CD4-positive, alpha-beta T cell (primary cell): ENCODE measurements at places on chromosomes 13 and 19.

GRCh38 chr19:34480971-34481841 lies at the start of gene WTIP:
WTIP (plus strand) TSS chr19:34481758; CDS start chr19:34481975, 217 bp downstream.
- no peak for DNase-seq
- H3K4me1 ChIP-seq, result peaks cover 3% of the 10 kb centered on the region
- no peaks in the 10 kb centered on the region for H3K36me3 ChIP-seq
- H3K4me3 ChIP-seq, result no peak within 1 kb of the TSS

DNA sequence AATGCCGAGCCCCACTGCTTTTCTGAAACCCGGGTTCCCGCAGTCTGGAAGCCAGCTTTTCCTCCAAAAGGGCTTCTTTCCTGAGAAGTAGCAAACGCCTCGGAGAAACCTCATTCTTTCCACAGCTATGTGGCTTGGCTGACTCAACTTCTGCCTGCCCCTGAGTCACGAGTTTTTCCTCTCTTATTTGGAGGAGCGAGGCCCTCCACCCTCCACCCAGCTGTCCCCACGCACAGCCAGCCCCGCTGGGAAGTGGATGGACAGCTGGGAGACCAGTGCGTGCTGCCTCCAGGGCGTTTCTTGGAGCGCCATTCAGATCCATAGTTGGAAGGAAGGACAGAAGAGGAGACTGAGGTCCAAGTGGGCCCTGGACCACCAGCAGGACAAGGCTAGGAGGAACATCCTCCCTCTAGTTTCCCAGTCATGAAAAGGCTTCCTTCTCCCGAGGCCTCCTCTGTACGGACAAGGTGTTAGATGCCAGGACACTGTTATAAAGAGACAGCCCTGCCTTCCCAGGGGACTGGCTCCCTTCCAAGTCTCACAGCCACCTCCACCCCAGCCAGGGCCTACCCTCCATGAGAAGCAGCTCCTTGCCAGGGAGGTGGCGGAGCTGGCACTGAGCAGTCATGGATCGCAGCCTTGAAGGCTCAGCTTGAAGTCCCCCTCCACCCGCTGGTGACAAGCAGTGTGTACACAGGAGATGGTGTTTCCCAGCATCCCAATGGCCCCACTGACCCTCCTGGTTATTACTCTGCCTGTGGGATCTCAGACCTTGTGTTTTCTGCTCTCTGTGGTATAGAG lies 2.5 kb upstream of the PLEKHF1 start:
- peaks cover 40% of the 10 kb centered on the region for H3K4me1 ChIP-seq
- no peak for DNase-seq
- H3K4me3 ChIP-seq, result no peak overlapping the region
- H3K27me3 ChIP-seq, result no peaks in the 10 kb centered on the region

DNA sequence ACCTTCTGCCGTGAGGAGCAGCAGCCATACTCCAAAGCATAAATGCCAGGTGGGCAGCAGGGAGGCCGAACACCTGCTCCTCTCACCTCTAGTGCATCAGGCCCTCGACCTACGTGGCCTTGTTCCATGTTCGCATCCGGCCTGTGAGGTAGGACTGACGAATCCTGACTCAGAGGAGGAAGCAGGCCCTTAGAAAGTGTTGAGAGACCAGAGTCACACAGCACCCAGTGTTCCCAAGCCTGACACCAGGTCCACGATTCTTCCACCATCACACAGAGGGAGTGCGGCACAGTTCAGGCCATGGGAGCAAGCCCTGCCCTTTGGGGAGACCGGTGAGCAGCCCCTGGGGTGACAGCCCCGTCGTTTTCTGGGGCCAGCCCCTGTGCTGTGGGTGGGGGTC lies 14.7 kb downstream of the ATP12A start:
- peaks cover 10% of the 10 kb centered on the region for H3K27me3 ChIP-seq
- H3K4me3 ChIP-seq, result no peak overlapping the region
- peaks cover 6% of the 10 kb centered on the region for H3K4me1 ChIP-seq
- H3K27ac ChIP-seq, result no peak overlapping the region

DNA sequence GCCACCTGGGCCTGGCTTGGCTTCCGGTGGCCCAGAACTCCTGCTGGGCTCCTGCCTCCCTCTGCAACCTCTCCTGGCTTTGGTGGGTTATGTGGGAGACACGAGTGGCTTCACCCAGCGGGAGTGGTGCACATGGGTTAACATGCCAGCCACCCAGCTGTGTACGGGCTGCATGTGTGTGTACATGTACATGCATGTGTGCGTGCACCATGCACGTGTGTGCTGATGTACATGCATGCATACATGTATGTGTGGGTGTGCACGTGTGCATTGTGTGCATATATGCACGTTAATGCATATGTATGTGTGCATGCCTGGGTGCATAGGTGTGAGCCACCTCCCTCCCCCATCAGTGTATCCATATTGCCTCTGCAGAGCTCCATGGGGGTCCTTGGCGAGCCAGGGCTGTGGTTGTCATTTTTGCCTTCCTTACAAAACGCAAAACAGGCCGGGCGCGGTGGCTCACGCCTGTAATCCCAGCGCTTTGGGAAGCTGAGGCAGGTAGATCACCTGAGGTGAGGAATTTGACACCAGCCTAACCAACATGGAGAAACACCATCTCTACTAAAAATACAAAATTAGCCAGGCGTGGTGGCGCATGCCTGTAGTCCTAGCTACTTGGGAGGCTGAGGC lies 12.5 kb downstream of the GNA11 start:
- H3K4me1 ChIP-seq, result peaks cover 18% of the 10 kb centered on the region
- no peaks in the 10 kb centered on the region for H3K27me3 ChIP-seq
- H3K27ac ChIP-seq, result no peak overlapping the region
- no peaks in the 10 kb centered on the region for H3K36me3 ChIP-seq
- DNase-seq, result no peak

DNA sequence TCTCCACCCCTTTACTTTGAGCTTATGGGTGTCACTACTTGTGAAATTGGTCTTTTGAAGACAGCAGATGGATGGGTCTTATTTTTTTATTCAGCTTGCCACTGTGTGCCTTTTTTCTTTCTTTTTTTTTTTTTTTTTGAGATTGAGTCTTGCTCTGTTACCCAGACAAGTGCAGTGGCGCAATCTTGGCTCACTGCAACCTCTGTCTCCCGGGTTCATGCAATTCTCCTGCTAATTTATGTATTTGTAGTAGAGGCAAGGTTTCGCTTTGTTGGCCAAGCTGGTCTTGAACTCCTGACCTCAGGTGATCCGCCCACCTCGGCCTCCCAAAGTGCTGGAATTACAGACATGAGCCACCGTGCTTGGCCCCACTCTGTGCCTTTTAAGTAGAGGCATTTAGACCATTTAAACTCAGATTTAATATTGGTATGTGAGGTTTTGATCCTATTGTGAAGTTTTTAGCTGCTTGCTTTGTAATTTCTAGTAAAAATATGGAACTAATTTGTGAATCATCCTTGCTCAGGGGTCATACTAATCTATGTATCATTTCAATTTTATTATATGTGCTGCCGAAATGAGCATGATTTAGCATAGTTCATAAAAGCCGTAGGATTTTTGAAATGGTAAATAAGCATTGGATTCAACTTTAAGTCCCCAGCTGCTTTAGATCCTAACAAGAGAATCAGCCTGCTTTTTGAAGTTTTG lies 584.5 kb downstream of the SLITRK1 start:
- no peaks in the 10 kb centered on the region for H3K4me1 ChIP-seq
- no peak overlapping the region for H3K4me3 ChIP-seq
- H3K27ac ChIP-seq, result no peak overlapping the region
- no peaks in the 10 kb centered on the region for H3K27me3 ChIP-seq
- DNase-seq, result no peak
- no peaks in the 10 kb centered on the region for H3K36me3 ChIP-seq

- DNase-seq, result no peak
- no peak overlapping the region for H3K4me3 ChIP-seq
- peaks cover 33% of the 10 kb centered on the region for H3K27me3 ChIP-seq
- H3K36me3 ChIP-seq, result no peaks in the 10 kb centered on the region
These were observed 169.9 kb downstream of the USP12 start for GRCh38 chr13:27001705-27002104.

DNA sequence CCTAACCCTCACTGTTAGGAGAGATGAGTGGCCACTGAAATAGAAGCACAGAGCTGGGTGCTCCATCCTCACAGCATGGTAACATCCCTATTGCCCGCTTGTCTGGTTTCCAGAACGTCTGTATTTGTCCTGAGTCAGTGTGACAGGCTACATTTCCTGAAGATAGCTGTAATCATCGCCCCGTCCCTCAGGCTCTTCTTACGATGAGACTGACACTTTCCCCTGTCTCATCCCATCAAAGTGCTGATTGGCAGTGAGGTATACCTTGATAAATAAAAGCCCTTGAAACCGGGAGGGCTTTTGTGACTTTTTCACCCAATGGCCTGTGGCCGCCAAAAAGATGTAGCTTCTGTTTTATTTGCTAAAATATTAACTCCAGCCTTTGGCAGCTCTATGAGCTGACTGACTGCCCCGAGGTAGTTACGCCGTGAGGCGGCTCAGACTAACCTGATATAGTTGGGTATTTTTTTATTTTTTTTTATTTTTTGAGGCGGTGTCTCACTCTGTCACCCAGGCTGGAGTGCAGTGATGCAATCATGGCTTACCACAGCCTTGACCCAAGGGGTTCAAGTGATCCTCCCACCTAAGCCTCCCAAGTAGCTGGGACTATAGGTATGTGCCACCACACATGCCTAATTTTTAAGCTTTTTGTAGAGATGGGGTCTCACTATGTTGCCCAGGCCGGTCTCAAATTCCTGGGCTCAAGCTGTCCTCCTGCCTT lies 5.7 kb upstream of the LRRC4B start:
- H3K4me1 ChIP-seq, result no peaks in the 10 kb centered on the region
- no peak for DNase-seq

DNA sequence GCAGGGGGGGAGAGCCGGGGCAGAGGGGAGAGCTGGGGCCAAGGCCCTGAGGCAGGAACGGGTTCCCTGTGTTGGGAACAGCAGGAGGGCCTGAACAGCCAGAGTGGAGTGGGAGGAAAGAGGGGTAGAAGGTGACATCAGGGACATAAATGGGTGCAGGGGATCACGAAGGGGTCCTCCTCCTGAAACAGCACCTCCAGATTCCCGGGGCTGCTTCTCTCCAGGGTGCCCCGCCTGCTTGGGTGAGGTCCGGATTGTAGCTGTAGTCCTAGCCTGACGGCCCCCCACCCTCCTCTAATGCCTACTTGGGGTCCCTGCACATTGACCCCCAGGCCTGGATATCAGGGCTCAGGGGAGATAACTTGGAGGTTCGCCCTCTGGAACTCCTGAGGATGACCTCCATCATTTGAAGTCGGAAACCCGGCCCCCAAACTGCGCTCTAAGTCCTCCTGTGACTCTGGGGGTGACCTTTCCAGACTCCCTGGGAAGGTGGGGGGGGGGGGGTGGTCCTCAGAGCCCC lies 473 bp upstream of the SCN1B start:
- peak overlapping the region; percentile 42 for H3K4me3 ChIP-seq
- H3K4me1 ChIP-seq, result peaks cover 15% of the 10 kb centered on the region
- H3K36me3 ChIP-seq, result peaks cover 23% of the 10 kb centered on the region

DNA sequence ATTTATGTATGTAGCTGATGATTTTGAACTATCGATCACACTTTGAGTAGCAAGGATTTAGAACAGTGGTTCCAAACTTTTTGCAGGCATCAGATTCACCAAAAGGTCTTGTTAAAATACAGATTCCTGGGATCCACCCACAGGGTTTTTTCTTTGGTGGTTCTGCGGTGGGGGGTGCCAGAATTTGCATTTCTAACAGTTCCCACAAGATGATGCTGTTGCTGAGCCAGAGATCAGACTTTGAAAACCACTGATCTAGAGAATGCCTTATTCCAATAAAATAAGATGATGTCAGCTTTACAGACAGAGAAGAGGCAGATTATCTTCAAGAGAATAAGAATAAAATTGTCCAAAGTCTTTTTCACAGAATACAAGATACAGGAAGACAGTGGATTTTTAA lies 80.9 kb upstream of the SHISA2 start:
- H3K4me3 ChIP-seq, result no peak overlapping the region
- no peaks in the 10 kb centered on the region for H3K36me3 ChIP-seq
- no peak overlapping the region for H3K27ac ChIP-seq
- H3K27me3 ChIP-seq, result peaks cover under 1% of the 10 kb centered on the region
- H3K4me1 ChIP-seq, result no peaks in the 10 kb centered on the region
- DNase-seq, result no peak

DNA sequence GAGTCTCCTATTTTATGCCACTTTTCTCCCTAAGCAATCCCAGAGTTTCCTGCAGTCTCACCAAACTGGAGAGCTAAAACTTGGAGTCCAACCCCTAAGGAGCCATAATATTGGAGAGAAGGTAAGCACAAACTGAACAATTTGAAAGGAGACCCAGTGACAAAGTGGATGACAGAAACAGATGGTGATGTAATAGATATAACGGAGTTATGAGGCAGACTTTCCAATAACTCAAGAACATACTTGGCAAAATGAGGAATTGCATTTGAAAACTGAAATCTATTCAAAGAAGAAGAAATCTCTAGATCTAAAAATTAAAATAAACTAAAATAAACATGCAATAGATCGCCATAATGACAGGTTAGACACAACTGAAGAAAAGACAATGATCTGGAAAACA lies 200.9 kb upstream of the MIR17HG start:
- no peak for DNase-seq
- H3K4me1 ChIP-seq, result no peaks in the 10 kb centered on the region
- H3K36me3 ChIP-seq, result no peaks in the 10 kb centered on the region
- H3K27ac ChIP-seq, result no peak overlapping the region
- no peak overlapping the region for H3K4me3 ChIP-seq

DNA sequence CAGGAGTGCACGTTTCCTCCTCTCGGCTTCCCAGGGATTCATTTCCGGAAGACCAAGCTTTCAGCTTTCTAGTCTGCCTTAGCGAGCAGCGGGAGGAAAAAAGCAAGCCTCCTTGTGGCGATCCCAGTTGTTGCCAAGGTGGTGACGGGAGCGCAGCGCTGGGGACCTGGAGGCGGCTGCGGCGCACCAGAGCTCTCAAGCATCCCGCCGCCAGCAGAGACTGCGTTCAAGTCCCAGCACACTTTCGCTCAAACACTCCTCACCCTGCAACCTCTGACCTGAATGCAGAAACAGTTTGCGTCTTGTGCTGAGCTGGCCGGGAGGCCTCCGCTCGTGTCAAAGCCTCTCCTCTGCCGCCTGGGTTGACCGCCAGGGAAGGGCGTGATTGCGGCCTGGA lies 4.9 kb downstream of the GSX1 start:
- no peaks in the 10 kb centered on the region for H3K36me3 ChIP-seq
- no peak overlapping the region for H3K4me3 ChIP-seq
- H3K27ac ChIP-seq, result no peak overlapping the region
- H3K27me3 ChIP-seq, result peaks cover 80% of the 10 kb centered on the region

DNA sequence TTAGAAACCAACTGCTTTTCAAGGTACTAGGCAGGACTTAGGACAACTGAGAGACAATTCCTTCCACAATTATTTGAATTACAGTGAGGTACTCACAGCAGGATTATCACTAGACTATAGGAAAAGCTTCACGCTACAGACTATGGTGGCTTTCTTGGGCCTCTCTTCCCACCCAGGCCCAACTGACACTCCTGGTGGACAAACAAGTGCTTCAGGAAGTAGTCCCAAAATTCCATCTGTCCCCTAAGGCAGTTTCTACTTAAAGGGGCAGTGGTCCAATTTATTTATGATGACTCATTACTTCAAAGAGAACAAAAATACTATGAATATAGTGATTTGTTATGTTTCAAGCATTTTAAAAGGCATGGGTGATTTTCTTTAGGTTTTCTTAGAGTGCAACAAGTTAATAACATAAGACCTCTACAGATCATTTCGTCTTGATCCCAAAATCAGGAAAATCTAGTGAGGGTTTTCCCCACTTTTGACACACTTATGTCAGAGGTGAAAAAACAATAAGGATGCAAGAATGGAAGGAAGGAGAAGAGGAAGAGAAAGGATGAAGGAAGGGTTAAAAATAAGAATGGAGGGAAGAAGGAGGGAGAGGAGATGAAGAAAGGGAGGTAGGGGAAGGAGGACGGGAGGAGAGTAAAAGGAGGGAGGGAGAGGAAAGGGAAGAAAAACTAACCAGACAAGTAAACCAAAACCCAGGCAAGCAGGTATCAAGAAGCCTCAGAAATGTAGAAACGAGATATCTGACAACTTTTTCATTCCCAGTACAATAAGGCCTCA lies 100.7 kb downstream of the SERP2 start:
- no peak overlapping the region for H3K27ac ChIP-seq
- no peaks in the 10 kb centered on the region for H3K4me1 ChIP-seq
